ENCODE measurements at places on chromosomes 2 and 18.

GRCh38 chr2:203789618-203790017 lies 78.0 kb upstream of the CTLA4 start:
- no peak for DNase-seq

- DNase-seq = no peak
Observed at GRCh38 chr2:242064364-242065250, 195.1 kb downstream of the RTP5 start.

- no peak for DNase-seq
Observed at GRCh38 chr2:134461511-134461910, 207.6 kb downstream of the MGAT5 start.

DNA sequence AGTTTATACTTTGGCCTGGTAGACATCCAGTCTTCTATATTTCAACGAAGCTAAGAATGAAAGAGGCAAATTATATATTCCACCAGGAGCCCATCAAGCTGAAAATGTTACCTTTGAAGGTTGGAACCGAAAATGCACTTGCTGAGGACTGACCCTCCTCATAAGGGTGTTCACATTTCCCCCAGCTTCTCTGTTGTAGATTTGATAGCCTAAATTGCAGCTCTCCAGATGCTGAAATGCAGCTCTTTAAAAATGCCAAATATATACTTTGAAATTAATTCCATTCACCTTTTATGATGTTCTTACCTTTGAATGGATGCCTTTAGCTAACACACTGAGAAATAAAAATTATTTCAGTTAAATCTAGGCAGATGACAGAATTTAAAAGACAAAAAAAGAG lies 1.8 kb upstream of the FIGN start:
- no peak for DNase-seq

GRCh38 chr2:233706720-233707119 lies 6.0 kb upstream of the UGT1A5 start:
- DNase-seq = no peak

DNA sequence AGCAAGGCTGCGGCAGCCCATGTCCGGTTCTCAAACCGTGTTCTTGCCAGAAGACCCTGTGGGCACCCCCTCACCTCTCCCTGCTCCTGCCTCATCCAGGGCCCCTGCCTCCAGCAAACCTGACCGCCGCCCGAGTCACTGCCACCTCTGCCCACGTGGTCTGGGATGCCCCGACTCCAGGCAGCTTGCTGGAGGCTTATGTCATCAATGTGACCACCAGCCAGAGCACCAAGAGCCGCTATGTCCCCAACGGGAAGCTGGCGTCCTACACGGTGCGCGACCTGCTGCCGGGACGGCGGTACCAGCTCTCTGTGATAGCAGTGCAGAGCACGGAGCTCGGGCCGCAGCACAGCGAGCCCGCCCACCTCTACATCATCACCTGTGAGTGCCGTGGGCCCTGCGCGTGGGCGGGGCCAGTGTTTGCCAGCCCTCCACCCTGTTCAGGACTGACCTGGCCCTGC lies 32.2 kb downstream of the MTERF4 start:
- DNase-seq = no peak

All from SHP77 (cell line).